ENCODE measurements at places on chromosomes 11 and 22. TPM values are rescaled to one million over a fixed set of nuclear protein-coding genes. Genes with fewer than 3 reads are reported as not detected.

GRCh38 chr11:62179995-62180394 lies 10.0 kb upstream of the SCGB1D1 start:
- no peak overlapping the region for H3K4me3 ChIP-seq
- no peaks in the 10 kb centered on the region for H3K4me1 ChIP-seq
- no peak overlapping the region for H3K27ac ChIP-seq
- H3K36me3 ChIP-seq, result no peaks in the 10 kb centered on the region
- no peak for DNase-seq

DNA sequence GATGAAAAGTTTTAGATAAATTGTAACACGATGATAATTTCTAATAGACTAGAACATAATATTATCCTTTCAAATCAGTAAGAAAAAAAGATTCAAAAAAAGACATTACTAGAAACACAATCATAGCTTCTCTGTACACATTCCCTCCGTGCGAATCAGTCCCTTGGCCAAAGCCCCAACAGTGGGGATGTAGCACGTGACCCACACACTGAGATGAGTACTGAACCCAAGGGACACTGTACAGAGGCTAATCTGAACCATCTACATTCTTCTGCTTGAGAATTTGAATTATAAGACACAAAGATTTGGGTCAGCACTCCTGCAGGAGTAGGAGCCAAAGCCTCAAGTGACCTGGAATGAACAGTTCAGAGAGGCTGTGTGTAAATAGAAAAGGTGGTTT lies 353.7 kb downstream of the INSC start:
- no peak for DNase-seq
- no peaks in the 10 kb centered on the region for H3K27me3 ChIP-seq
- no peaks in the 10 kb centered on the region for H3K36me3 ChIP-seq
- no peaks in the 10 kb centered on the region for H3K4me1 ChIP-seq
- H3K27ac ChIP-seq, result no peak overlapping the region
- H3K4me3 ChIP-seq, result no peak overlapping the region

Gene MYO7A
- total RNA-seq, result 8.3 TPM

- H3K4me3 ChIP-seq, result no peak overlapping the region
- H3K27me3 ChIP-seq, result no peaks in the 10 kb centered on the region
- peaks cover 7% of the 10 kb centered on the region for H3K4me1 ChIP-seq
These were observed 85.5 kb downstream of the AMBRA1 start for GRCh38 chr11:46508360-46508759.

Gene SIRT3
- total RNA-seq, result 21.2 TPM
